ENCODE measurements at places on chromosomes 2 and 18. TPM values are rescaled to one million over a fixed set of nuclear protein-coding genes. Genes with fewer than 3 reads are reported as not detected.

DNA sequence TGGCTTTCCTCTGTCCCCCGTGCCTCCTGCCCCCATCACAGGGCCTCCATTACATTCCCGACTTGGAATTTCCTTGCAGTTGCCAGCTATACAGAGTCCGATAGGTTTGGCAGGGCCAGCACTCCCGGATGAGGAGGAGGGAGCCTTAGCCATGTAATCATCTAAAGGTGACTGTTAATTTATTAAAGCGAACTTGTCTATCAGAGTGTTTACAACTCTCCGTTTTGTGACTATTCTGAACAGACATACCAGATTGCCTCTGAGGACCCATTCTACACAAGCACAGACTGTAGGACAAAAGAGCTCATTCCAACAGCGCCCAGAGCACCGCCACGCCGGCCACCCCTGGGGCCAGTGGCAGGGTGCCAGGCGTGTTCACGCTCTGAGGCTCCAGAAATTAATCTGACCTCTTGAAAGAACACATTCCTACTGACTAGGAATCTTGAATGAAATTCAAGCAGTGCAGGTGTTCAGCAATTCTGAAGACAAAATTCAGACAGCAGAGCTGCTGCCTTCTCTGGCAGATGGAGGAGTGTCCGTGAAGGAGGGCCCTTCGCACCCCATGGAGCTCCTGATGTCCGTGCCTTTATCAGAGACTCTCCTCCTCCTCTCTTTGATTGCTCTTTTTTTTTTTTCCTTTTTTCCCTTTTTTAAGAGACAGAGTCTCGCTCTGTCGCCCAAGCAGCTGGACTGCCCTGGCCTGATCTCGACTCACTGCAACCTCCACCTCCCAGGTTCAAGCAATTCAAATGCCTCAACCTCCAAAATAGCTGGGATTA lies 58.1 kb upstream of the RALBP1 start:
- peak; percentile 69 for DNase-seq

GRCh38 chr2:100269889-100270288 lies 52.4 kb downstream of the LONRF2 start:
- no peak for DNase-seq

DNA sequence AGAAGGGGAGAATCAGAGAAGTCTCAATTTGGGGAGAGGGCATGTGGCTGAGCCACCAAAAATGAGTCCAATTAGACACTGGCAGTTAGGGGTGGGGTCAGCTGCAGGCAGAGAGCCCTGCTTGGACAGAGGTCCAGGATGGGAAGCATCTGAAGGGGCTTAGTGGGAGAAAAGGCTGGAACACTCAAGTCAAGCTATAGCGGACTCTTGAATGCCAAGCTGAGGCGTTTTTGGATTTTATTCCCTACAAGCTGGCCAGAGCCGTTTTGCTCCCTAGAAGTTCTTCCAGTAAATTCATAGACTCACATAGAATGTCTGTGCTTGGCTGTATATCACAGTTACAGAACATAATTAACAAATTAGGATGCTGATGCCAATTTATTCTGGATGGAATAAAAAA lies 172.8 kb downstream of the ACOXL start:
- DNase-seq, result no peak

DNA sequence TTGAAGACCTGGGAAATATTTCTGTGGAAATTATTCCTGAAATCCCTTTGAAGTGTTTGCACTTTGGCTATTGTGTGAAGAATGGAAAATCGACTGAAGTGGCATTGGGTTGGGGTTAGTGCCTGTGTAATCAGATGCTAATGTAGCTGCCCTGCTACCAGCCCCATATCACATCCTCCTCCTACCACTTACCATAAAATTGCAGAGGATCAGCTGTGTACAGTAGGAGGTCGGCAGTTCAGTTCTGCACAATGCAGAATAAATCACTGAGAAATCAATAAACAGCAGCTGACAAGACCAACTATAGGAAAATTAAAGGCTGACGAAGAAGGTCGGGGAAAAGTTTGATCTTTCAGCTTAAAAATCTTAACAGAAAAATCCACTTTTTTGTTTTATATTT lies 440.9 kb downstream of the PTPRM start:
- no peak for DNase-seq

GRCh38 chr18:45951016-45951714 lies 16.0 kb downstream of the EPG5 start:
- DNase-seq, result no peak

DNA sequence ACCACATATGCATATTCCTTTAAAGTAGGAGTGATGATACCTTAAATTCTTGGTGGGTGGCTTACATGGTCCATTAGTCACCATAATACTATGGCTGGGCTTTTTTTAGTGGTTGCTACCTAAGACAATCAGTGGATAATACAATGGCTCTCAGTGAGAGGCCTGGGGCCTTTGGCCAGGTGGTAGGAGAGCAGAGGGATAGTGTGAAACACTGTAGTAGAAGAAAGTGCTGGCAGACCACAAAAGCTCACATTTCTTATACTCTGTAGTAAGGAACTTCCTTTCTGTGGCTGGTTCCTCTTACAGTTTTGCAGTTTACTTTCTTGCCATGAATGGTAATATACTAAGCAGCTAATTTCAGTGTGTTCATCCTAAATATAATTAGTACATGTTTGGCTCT lies 583.5 kb downstream of the XIRP2 start:
- DNase-seq, result no peak

GRCh38 chr2:36964496-36965058 lies 1.8 kb downstream of the STRN start:
- no peak for DNase-seq

DNA sequence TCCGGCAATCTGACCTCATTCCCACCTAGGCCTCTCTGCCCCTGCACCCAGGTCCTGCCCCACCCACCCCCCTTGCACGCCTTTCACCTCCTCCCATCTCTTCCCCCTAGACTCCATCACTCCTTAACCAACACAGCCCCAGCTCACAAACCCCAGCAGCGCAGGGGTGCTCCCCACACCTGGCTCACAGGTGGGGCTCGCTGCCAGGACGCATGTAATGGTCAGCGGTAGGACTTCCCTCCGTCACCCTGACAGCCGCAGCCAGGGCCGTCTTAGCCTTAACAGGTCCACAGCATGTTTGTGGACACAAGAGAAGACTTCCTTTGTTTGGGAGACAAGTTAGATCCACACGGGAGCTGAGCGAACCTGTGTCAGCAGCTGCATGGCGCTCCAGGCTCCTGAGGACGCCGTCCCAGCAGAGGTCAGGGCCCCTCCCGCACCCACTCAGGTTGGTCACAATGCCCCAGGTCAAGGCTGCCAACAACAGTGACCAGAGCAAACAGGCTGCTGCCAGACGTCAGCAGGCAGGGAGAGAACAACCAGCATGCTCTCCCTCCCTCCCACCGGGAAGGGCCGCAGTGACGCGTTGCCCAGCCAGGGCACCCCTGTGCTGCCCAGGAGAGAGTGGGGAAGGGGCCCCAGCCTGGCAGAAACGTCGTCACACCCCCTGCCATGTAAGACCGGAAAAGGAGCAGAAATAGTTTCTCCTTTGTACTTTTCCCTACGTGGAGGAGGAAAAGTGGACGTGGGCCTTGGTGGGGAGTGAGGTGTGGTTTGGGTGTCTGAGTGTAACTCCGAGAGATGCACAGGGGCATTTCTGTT lies 68.0 kb downstream of the PXDN start:
- no peak for DNase-seq

GRCh38 chr2:224156436-224156835 lies 117.3 kb upstream of the SERPINE2 start:
- DNase-seq, result no peak

DNA sequence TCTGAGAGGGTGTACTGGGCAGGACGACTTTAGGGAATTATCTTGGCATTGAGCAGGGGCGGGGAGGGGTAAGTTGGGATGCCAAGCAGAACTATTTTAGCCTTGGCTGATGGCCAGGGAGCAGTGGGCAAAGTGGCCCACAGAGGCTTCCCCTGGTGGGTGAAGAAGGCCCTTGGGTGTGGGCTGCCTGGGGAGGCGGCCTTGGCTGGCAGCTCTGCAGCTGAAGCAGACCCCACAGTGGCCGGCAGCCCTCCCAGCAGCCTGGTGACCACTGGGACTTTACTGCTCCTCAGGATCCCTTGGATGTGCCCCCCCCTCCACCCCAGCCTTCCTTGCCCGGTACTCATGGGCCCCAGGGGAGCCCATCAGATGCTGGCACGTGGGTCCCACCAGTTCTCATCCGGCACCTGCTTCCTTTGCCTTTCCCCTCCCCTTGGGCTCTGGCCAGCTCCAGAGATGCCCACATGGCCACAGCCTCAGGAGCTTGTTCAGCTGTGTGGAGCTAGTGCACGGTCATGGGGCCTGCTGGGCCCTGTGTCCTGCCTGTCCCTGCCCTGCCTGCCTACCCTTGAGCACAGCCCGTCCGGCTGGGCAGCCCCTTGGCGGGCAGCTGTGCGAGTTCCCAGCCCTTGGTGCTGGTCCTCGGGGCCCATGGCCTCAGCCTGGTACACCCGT lies 122.1 kb upstream of the HS6ST1 start:
- no peak for DNase-seq

- DNase-seq, result no peak
Measured at GRCh38 chr2:158512323-158512722, 55.6 kb downstream of the PKP4 start.

DNA sequence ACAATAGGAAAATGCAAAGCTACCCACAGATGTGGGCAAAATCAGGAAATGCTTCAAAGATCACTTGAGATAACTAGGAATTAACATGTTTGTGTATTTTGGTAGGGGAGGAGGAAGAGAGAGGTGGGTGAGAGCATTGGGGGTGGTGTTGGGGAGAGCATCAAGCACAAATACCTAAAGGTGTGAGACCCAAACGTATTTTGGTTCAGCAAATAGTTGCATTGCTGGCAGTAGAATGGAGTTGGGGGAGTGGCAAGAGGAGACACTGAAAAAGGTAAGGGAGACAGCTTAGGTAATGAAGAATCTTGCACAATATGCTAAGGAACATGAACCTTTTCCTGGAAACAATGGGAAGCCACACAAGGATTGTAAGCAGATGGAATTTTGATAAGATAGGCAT lies 1.5 kb upstream of the PELI1 start:
- DNase-seq, result no peak

- no peak for DNase-seq
Measured at GRCh38 chr2:240257940-240258580, 117.6 kb upstream of the OTOS start.

- DNase-seq, result no peak
Measured at GRCh38 chr2:58156780-58157179, 84.3 kb downstream of the FANCL start.

DNA sequence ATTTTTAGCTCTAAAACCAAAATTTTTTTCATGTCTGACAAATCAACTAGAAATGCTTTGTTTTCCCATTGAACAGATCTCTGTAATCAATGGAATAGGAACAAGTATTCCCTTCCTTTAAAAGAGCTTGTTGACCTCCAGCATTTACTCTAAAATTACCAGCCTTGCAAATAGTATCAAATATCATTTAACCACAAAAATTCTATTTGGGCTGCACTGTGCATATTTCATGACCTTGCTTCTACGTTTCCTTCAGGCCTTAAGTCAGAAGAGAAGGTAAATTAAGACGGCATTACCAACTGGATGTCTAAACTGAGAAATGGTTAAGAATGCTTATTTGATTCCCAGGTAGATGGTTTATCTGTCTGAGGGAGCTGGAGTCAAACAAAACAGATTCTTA lies 33.3 kb upstream of the NRXN1 start:
- DNase-seq, result no peak

GRCh38 chr2:44397447-44398175 lies 35.9 kb downstream of the CAMKMT start:
- no peak for DNase-seq

- DNase-seq, result no peak
Measured at GRCh38 chr2:46010925-46011490, 286.2 kb upstream of the EPAS1 start.

- no peak for DNase-seq
Measured at GRCh38 chr2:71546275-71546638, 92.9 kb downstream of the DYSF start.

DNA sequence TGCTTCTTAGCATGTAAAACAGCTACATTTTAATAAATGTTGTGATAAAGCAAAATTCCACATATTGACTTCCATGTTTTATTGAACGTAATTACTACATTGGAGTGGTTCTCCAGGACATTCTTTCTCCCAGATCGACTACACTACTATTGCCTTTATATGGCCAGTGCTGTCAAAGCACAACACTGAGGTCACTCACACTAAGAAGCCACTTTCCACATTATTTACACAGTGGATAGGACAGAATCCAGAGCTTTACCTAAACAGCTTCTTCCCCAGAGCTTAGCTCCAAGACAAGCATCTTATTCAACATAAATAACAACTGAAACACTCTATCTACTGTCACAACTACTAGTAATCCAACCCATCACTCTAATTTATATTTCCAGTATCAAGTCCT lies 73.9 kb upstream of the WDR75 start:
- no peak for DNase-seq

DNA sequence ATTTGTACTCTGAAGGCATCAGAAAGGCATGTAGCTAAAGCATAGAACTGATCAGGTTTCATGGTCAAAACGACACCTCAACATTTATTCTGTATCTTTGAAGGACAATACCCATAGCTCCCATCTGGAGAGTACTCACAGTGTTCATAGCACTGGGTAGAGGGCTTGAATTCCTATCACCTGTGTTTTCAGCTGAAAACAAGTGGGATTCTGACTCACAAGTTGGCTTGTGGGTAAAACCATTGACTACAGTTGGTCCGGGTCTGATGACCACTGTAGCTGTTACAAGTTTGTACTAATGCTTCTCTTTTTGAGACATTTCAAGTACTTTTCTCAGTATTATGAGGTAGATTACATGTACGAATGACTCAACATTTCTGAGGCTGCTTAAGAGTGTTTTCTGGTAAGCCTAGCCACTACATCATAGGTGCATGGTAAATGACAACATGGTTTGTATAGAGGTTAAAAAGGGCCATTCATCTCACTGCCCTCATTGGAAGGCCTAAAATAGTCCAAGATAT lies 68.6 kb upstream of the PELI1 start:
- no peak for DNase-seq

DNA sequence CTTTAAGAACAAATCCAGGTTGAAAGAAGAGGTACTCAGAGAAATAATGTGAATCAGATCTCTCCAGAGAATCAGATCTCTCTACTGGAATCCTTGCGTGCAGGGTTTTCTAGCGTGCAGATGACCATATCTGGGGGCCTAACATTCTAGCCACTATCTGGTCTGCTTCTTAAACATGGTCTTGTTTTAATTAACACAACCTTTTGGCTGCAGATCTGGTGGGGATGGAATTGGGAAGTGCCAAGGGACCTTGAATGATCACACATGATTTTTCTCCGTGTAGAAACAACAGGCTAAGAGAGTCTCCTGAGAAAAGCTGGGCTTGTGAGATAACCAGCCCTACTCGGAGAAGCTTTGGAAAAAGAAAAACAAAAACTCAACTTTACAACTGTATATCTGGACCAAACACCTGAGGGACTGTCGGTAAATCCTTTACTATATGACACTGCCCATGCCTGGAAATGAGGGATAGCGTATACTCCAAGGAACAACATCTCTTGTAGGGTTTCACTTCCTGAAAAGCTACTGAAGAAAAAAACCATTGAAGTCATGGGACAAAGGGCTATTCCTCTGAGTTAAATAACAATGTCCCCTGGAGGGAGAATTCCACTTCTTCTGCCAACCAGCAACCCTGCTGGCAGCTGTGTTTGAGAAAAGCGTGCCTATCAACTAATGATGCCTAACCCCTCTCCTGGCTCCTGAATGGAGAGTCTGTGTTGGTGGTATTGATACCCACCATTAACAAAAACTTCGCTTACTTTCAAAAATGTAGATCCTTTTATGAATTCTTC lies 171.0 kb upstream of the REV1 start:
- DNase-seq, result no peak

The NCKAP5 gene
- 0.58 TPM for total RNA-seq

The SH3RF3 gene
- total RNA-seq, result 1.7 TPM

The CHRND gene
- not detected for total RNA-seq

The RAPH1 gene
- 33.4 TPM for total RNA-seq

The SPP2 gene
- not detected for total RNA-seq

All from epithelial cell of proximal tubule (primary cell).